ENCODE measurements at places on chromosomes 2 and 18. TPM values are rescaled to one million over a fixed set of nuclear protein-coding genes. Genes with fewer than 3 reads are reported as not detected.

The AGAP1 gene
- 21.2 TPM for polyA plus RNA-seq

The CCDC141 gene
- 0.30 TPM for polyA plus RNA-seq

The B3GNT7 gene
- 3.1 TPM for polyA plus RNA-seq

The APLF gene
- 4.8 TPM for polyA plus RNA-seq

The DNAJC5G gene
- polyA plus RNA-seq = 2.0 TPM

GRCh38 chr2:224520064-224520463 lies 65.1 kb downstream of the CUL3 start:
- DNase-seq = no peak

- no peak for DNase-seq
Measured at GRCh38 chr2:20576598-20577115, 74.2 kb downstream of the HS1BP3 start.

GRCh38 chr18:35658112-35658511 lies 76.6 kb downstream of the GALNT1 start:
- no peak for DNase-seq

DNA sequence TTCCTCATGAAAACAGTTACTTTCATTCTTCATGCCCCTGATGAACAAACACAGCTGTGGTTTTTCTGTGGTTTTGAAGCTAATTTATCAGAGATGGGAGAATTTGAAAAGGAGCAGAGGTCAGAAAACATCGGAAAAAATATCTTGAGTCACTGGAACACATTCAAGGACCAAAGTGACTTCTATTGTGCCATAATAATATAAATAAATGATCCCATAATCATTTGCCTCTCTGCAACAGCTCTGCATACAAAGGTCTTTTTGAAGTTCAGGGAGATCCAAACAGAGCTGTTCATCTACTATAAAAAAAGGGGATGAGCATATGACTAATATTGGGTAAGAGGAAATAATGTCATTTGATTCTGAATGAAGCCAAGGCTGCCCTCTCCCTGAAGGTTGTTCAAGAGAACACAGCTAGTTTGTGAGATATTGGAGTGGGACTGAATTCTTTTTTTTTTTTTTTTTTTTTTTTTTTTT lies 201.3 kb upstream of the GALNT5 start:
- DNase-seq = no peak

DNA sequence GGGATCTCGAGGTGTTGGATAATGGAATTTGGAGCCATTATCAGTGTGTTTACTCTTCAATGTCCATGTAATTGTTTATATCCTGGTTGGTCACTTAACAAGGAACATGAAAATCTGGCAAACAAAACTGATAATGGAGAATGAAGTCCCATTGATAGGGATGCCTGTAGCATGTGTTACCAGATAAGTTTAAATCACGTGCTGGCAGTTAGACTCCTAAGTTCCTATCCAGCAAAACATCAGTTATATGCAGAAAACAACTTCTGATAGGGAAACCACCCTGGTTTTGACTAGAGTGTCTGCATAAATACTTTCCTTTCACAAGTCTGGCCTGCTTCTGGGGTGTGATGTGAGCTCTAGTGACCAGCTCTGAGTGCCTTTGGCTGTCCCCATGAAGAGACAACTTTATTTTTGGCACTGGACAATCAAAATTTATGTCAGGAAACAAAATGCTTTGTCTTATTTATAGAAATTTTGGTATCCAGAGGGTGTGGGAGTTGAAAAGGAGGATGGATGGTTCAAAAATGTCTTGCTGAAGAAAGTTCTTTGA lies 82.0 kb downstream of the FHOD3 start:
- DNase-seq = no peak

DNA sequence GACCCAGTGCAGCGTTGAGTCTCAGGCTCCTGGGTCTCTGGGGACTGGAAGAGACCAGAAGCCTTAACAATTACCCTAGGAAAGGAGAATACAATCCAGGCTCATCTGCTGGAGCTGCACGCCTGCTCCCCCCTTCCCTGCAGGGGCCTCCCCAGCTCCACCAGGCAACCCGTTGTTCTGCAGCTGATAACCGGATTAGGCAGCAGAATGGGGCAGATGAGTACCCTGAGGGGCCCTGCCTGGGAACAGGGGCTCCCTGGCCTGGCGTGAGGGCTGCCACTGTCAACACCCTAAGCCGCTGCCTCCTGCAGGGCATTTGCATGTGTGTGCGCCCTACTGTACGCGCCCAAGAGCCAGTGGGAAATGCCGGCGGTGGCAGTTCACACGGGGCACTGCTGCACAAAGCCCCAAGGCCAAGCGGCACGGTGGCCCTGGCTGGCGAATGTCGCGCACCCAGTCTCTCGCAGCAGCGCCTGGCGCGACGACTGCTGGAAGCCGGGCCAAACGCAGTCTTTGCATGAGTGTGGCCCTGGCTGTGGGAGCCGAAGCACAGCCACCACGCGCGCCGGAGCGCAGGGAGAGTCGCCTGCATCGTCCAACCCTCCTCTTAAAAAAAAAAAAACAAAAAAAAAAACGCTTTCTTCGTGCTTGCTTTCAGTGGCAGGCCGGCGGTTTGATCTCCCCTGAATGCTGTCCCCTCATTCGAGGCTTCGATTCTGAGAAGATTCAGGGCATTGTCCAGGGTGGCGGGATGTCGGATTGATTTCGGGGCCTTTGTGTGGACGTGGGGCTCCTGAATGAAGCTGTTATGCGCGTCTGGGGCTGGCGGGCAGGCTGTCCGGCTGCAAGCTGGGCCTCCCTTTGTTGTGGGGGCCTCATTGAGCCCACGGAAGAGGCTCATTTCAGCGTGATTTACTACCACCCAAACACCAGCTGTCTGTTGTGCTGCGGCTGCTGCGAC lies 63.8 kb downstream of the SETBP1 start:
- DNase-seq = no peak

- peak; percentile 90 for DNase-seq
Measured at GRCh38 chr2:84459018-84459943, at the start of gene SUCLG1. Gene SUCLG1 (minus strand): TSS chr2:84459280. CDS start chr2:84459269, 11 bp downstream.

- DNase-seq = no peak
Measured at GRCh38 chr2:235168174-235168979, 216.6 kb downstream of the SH3BP4 start.

GRCh38 chr2:218814540-218815243 lies 16.9 kb downstream of the PRKAG3 start:
- no peak for DNase-seq

- DNase-seq = no peak
Measured at GRCh38 chr2:200788121-200788718, 23.5 kb upstream of the BZW1 start.

- no peak for DNase-seq
Measured at GRCh38 chr2:58434692-58435091, 193.6 kb upstream of the FANCL start.

- no peak for DNase-seq
Measured at GRCh38 chr2:109736177-109736827, 57.8 kb upstream of the RGPD5 start.

- no peak for DNase-seq
Measured at GRCh38 chr18:8609659-8610458, 622 bp downstream of the RAB12 start.

GRCh38 chr2:232879618-232880494 lies 9.8 kb downstream of the SNORC start:
- no peak for DNase-seq

DNA sequence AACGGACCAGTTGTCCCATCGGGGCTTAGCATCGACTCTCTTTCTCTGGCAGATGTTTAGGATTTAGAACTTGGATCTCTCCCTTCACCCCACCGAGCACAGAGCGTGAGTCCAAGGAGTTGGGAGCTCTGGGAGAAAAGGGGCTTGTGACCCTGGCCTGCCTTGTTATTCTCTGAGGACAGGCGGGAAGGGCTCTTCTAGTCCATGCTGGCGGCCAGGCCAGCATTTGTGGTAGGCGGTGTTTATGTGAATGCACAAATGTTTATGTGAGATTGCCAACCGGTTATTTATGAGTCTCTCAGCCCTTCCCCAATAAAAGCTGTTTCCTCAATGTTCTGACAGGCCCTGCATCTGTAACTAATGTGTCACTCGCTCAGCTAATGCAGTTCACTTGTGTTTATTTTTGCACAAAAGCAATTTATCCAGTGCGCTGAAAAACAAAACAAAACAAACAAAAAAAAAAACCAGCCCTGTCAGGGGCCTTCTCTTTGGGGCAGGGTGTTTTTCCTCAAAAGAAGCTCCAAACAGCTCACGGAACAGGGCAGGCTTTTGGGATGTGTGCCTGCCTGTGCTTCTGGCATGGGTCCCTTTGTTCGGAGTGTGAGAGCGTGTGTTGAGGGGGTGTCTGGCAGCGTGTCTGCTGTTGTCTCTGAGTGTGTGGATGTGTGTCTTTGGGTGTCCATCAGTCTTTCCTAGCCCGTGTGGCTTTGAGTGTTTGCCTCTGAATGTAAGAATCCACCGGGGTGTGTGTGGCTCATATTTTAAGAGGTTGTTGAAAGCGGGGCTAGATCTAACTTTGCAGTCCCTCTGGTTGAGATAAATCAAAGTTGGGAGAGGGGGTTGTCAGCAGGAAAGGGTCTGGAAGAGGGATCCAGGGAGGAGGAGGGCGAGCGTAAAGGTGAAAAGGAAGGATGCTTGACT lies 52.8 kb upstream of the HAAO start:
- peak; percentile 81 for DNase-seq

DNA sequence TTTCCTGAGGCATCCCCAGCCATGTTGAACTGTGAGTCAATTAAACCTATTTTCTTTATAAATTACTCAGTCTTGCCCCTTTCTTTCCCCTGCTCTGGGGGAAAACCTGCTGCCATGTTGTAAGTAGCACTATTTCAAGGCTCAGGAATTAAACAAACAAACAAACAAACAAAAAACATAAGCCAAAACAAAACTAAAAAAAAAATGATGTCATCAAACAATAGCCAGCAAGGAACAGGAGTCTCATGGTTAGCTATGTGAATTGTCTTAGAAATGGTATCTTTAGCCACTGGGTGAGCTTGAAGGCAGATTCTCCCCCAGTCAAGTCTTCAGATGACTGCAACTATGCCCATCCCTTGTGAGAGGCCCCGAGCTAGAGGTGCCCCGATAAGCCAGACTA lies 823.4 kb upstream of the ZEB2 start:
- DNase-seq = no peak

GRCh38 chr18:12027480-12027879 lies 46.2 kb downstream of the IMPA2 start:
- no peak for DNase-seq

GRCh38 chr18:66557091-66557490 lies 46.8 kb downstream of the CDH19 start:
- no peak for DNase-seq
